Psoas muscle (tissue), 8 donors: ENCODE measurements at places on chromosomes 3 and 15. TPM values are rescaled to one million over a fixed set of nuclear protein-coding genes. Genes with fewer than 3 reads are reported as not detected.

DNA sequence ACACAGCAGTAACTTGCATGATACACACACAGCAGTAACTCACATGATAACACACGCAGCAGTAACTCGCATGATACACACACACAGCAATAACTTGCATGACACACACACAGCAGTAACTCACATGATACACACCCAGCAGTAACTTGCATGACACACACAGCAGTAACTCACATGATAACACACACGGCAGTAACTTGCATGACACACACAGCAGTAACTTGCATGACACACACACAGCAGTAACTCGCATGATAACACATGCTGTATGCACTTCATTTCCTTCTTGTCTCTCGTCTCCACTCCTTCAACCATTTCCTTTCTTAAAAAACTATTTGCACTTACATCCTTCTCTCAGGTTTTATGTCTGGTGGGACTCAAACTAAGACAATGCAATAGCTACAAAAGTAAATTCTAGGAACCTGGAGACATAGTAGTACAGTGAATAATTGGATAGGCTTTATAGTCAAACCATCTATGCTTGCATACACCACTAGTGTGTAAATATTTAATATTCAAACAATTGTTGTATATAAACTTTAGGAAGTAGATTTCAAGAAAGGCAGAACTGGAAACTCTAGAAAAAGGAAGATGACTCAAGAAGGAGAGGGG, 130.8 kb downstream of the UACA start:
- no peaks in the 10 kb centered on the region for H3K27me3 ChIP-seq
- H3K4me1 ChIP-seq = no peaks in the 10 kb centered on the region
- no peak overlapping the region for H3K27ac ChIP-seq
- no peak for DNase-seq
- H3K4me3 ChIP-seq = no peak overlapping the region

- no peaks in the 10 kb centered on the region for H3K27me3 ChIP-seq
- H3K27ac ChIP-seq = no peak overlapping the region
- no peaks in the 10 kb centered on the region for H3K36me3 ChIP-seq
Observed at GRCh38 chr3:18201315-18201714, 223.8 kb downstream of the SATB1 start.

Gene EXD1
- not detected for total RNA-seq

DNA sequence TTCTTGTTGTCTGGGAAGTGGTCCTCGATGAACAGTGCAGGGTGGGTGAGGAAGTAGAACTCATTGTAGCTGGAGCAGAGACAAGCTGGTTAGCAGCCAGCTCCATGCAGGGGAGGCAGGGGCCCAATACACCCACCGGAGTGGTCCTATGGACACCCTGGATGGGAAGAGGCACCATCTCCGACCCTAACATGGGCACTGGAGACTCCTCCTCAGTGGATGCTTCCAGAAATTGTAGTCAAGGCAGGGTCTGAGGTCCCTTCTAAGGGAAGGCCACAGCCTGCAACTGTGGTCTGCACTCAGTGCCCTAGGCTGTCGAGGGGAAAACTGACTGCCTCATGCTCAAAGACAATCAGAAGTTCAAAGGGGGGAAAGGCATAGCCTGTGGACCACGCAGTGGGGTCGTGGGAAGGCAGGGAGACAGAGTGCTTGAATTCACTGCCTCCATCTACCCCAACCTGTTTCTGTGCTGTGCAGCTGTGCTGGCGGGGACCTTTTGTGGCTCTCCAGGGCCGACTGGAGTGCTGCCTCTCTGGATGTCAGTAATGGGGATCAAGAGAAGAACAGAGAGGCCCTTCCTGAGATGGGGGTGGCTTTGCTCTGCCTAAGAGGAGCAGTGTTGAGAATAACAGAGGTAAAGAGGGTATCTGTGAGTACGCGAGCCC, 41.9 kb downstream of the KY start:
- no peak overlapping the region for H3K4me3 ChIP-seq
- peaks cover 28% of the 10 kb centered on the region for H3K4me1 ChIP-seq
- no peak overlapping the region for H3K27ac ChIP-seq

Gene MEX3B
- 1.2 TPM for total RNA-seq

GRCh38 chr3:71987828-71988227, 202.9 kb upstream of the PROK2 start:
- DNase-seq = no peak
- H3K27me3 ChIP-seq = no peaks in the 10 kb centered on the region
- no peak overlapping the region for H3K27ac ChIP-seq

- peak overlapping the region; percentile 31 for H3K4me3 ChIP-seq
- H3K4me1 ChIP-seq = peaks cover 26% of the 10 kb centered on the region
- H3K36me3 ChIP-seq = no peaks in the 10 kb centered on the region
- no peak for DNase-seq
Observed at GRCh38 chr3:57006179-57006657, 54.2 kb upstream of the SPATA12 start.
